NCI-H2081 treated with DMSO at 0.1 percent for 48 hours (cell line): ENCODE measurements at places on chromosomes 16 and 17.

DNA sequence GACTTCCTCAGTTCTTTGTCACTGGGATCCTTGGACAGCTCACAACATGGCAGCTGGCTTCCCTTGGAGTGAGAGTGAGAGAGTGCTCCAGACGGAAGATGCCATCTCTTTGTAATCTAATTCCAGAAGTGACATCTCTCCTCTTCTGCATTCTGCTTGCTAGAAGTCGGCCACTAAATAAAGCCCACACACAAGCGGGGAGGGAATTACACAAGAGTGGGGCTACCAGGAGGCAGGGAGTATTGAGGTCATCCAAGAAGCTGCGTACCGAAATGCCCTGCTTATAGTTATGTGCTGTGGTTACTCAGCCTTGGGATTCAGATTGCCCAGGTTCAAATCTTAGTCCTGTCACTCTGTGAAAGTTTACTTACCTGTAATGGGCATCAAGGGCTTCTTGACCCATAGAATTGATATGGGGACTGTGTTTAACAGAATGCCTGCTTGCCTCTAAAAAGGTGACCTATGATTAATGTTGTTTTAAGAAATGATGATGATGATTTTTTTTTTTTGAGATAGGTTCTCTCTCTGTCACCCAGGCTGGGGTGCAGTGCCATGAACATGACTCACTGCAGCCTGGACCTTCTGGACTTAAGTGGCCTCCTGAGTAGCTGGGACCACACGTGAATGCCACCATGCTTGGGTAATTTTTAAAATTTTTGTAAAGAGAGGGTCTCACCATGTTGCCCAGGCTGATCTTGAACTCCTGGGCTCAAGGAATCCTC, 120.9 kb upstream of the HS3ST2 start:
- DNase-seq: no peak

- no peak for DNase-seq
Observed at GRCh38 chr17:56801459-56802178, 32.1 kb downstream of the C17orf67 start.

GRCh38 chr16:73565263-73565662, 517.3 kb upstream of the ZFHX3 start:
- no peak for DNase-seq

- DNase-seq: no peak
Observed at GRCh38 chr17:34356194-34356593, at the start of gene CCL13. CCL13 (plus strand) TSS chr17:34356480; CDS start chr17:34356527, 47 bp downstream.

DNA sequence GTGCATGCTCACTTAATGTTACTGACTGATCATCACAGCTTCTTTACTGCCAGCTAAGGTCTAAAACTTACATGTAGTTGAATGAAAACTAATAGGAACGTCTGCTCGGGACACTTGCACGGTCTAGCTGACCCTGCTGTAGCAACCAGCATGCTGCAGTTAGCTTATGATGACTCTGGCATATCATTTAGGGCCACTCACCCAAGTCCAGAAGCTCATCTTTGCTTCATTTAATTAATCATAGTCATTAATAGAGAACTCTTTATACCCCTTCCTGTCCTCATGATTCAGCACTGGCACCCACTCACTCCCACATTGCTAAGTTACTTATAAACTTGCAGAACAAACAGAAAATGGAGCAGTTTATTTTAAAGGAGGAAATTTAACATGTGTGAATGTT, 136.3 kb downstream of the NLK start:
- DNase-seq: no peak

DNA sequence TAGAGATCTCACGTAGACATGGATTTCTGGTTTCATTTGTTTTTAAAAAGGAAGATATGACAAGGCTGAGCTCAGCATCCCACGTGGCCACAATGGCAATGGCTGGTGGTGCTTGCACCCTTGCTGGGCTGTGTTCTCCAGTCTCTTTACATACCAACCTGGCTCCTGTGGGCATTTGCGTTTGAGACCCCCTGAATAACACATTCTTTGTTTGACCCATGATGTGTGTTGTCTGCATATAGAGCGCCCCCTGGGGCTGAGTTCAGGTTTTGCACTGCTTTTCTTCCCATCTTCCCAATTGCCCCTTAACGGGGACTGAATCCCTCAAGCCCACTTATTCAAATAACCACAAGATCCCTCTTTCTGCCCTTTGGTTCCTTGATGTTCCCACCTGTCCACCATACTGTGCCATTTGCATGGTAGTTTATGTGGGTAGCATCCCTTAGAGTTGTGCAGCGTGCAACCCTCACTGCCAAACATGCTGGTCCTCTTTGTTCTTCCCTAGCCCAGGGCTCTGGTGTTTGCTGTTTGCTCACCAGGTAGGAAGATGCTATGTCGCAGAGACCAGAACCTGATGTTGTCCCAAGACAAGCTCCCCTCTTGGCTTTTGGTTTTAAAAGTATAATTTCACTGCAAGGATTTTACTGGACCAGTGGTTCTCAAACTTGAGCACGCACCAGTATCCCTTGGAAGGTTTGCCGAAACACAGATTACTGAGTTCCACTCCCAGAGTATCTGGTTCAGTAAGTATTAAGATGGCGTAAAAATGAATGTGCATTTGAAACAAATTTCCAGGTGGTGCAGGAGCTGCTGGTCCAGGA, 38.5 kb upstream of the NKD1 start:
- DNase-seq: no peak

- DNase-seq: no peak
Observed at GRCh38 chr17:36742267-36743000, 141.1 kb downstream of the MRM1 start.
